ENCODE measurements at places on chromosomes 6 and 20. TPM values are rescaled to one million over a fixed set of nuclear protein-coding genes. Genes with fewer than 3 reads are reported as not detected.

LKAAEAR1 gene
- not detected for total RNA-seq

CRISP3 gene
- not detected for total RNA-seq

MUC22 gene
- not detected for total RNA-seq

HLA-DOA gene
- total RNA-seq = not detected

ZBP1 gene
- total RNA-seq = not detected

THEMIS gene
- total RNA-seq = not detected

ARMH2 gene
- not detected for total RNA-seq

Measured in smooth muscle cell of the umbilical artery (primary cell).